Activated CD8-positive, alpha-beta T cell treated with anti-CD3 and anti-CD28 coated beads for 36 hours (primary cell): ENCODE measurements at places on chromosomes 4 and X.

DNA sequence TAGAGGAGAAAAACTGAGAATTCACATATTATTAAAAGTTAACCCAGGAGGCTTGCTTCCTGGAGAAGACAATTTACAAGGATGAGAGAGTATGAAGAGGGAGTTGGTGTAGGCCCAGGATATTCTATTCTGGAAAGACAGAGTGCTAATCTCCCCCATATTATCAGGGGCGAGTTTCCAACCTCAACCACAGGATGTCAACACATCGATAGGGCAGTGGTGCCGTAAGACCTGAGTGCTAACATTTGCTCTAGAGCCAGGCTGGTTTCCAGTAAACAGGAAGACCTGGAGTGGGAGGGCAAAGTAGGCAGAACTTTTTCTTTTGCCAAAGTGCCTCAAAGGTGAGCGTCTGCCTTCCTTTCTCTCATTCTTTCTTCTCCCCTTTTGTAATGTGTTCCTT is 2.8 kb upstream of the AWAT1 start:
- DNase-seq = no peak

DNA sequence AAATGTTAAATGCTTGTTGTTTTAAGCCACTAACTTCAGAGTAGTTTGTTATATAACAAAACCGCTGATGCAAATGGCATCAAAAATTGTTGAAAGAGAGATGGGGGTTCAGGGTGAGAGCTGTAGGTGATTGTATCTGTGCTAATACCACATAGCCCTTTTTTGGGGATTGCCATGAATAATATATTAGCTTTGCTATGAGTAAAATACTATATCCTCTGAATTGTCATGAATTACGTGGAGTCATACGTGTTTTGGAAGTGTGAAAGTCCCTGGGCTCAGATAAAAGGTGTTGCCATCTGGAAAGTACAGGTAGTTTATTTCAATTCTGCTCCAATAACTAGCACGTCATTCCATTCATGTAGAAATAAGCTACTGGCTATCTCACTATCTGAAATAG is 30.6 kb downstream of the DYNLT3 start:
- no peak for DNase-seq

DNA sequence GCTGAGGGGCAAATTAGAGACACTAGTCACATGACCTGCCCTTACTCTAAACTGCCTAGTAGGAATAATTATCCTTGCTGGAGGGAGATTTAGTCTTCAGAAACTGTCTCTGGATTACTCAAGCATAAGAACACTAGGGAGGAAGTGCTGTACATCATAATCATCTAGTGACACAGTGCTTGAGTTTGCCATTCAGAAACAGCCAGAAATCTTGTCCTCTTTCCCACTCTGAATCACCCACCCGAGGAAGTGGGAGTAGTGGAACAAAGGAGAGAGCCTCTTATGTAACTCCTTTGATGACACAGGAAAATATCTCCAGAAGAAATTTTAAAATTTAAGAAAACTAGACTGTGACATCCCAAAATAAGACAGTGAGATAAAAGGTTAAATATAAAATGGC is 69.3 kb upstream of the PCDH19 start:
- DNase-seq = no peak

GRCh38 chr4:1792832-1793495 is at the start of gene FGFR3:
Gene FGFR3 (plus strand): TSS chr4:1793293. CDS start chr4:1793935, 642 bp downstream.
- DNase-seq = peak; percentile 25

DNA sequence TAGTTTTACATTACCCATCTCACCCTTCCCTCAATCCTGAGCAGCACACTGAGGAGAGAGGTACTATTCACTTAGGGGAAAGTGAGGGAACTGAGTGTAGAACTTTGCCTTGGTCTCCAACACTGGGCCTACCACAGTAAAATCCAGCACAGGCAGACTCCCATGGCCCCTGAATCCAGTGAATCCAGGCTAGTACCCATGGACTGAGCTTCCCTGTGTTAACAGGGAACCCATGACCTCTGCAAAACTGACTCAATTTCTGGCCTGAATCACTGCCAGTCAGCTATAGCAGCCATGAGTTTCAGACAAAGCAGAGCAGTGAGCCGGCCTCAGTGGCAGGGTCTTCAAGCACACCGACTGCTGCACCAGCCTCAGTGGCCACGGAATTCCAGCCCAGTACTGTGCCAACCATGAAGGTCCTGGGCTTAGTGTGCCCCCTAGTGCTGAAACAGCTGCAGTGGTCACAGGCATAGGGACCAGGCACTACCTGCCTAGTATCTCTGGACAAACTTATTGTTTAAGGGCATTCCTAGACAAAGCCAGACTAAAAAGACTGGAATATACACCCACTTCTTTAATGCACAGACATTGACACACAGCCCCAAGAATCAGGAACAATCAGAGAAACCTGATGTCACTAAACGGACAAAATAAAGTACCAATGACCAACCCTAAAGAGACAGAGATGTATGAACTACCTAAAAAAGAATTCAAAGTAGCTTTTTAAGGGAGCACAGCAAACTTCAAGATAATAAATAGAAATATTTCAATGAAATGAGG is 127.4 kb upstream of the RPL34 start:
- DNase-seq = peak; percentile 41

GRCh38 chrX:23548164-23548563 is 119.1 kb upstream of the PRDX4 start:
- no peak for DNase-seq

- peak; percentile 1 for DNase-seq
Observed at GRCh38 chrX:19121898-19122640, at the start of gene ADGRG2. Gene ADGRG2 (minus strand): TSS chrX:19122468. CDS start chrX:19068834, 53,634 bp downstream.

DNA sequence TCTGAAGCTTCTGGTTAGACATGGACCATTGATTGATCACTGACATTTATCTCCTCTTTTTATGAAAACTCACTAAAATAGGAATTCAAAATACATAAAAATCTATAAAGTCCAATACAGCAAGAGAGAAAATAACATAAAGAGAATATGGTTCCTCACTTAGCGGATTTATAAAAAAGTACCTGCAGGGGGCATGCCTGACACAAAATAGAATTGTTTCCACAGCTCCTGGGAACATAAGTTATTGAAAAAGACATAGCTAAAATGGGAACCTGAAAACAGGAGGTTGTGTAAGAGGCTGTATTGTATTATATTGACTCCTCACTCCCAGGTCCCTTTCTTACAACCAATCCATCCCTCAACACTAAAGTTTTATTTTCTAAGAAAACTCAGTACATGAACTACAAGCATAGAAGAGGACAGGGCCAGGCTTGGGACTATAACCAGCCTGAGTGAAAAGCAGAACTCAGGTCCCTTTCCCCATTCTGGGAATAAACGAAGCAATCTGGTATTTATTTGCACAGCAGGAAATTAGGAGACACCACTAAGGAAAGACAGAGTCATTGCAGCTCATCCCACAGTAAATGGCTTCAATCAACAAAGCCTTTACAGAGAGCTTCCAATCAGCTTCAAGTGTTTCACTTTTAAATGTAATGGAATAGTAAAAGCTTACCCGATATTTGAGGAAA is 121.1 kb upstream of the NDST4 start:
- DNase-seq = peak; percentile 2

DNA sequence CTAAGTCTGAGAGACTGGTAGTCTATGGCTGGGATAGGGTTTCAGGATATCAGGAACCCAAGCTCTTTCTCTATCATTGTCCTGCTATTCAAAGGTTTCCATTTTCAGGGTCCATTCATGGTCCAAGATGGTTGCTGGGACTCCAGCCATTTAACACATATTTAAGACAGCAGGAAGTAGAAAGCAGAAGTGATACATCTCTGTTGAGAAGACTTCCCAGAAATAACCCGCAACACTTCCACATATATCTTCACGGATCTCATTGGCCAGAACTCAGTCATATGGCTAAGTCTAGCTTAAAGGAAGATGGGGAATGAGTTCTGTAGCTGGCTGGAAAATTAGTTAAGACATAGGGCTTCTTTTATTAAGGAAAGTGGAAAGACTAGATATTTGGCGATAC is 23.8 kb downstream of the CTSO start:
- DNase-seq = no peak
